ENCODE measurements at places on chromosomes 6 and 20.

DNA sequence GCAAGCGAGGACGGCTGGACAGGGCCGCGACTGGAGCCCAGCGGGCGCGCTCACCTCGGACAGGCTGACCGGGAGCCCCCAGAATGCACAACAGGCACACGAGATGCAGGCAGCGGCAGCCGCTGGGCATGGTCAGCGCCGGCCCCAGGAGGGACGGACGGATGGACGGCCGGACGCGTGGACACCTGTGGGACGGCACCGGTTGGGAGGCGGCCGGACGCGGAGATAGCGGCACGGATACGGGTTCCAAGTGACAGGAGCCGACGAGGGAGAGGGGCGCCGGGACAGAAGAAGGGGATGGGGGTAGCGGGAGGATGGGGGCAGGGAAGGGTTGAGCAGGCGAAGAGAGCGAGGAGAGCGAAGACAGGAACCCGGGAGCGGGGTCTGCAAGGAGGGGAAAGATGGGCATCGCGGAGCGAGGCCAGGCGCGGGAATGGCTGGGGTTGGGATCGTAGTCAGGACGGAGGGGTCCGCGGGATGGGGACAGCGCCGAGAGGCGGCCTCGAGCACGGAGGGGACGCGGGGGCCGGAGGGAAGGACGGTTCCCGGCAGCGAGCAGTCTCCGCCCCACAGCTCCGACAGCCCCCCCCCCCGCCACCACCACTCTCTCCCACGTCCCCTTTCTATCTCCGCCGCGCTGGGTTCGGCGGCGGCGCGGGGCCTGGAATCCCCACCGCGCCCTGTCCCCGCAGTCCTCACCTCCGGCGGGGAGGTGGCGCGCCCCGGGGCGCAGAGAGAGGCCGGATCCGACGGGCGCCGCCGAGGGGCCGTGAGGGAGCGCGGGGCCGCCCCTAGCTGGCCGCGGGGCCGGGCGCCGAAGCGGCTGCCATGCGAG lies 435 bp downstream of the DLK2 start:
- H3K27me3 ChIP-seq, result peaks cover 14% of the 10 kb centered on the region
- H3K36me3 ChIP-seq, result peaks cover 2% of the 10 kb centered on the region
- peak; percentile 59 for DNase-seq
- no peaks in the 10 kb centered on the region for H3K4me1 ChIP-seq
- H3K4me3 ChIP-seq, result peak overlapping the region; percentile 49

DNA sequence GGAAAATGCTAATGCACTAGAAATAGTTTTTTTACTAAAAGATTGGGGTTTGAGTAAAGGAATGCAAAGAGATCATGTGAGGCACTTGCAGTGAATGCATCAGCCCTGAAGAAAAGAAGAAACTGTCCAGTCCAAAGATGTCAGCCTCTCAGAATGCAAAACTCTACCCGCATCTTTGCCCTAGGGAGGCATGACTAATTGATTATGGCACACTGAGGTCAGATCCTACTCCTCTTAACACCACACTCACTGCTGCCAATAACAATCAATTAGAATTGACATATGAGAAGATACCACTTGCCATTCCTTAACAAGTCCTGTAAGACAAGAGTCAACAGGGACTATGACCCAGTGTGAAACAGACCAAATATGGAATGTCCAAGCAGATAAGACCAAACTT lies 262.3 kb upstream of the PLN start:
- H3K4me3 ChIP-seq, result no peak overlapping the region
- no peaks in the 10 kb centered on the region for H3K4me1 ChIP-seq
- peak; percentile 46 for DNase-seq
- H3K27ac ChIP-seq, result no peak overlapping the region

GRCh38 chr6:88840796-88841539 lies 122.5 kb downstream of the RNGTT start:
- H3K36me3 ChIP-seq, result no peaks in the 10 kb centered on the region
- H3K4me3 ChIP-seq, result no peak overlapping the region
- peaks cover 7% of the 10 kb centered on the region for H3K4me1 ChIP-seq
- H3K27me3 ChIP-seq, result no peaks in the 10 kb centered on the region

DNA sequence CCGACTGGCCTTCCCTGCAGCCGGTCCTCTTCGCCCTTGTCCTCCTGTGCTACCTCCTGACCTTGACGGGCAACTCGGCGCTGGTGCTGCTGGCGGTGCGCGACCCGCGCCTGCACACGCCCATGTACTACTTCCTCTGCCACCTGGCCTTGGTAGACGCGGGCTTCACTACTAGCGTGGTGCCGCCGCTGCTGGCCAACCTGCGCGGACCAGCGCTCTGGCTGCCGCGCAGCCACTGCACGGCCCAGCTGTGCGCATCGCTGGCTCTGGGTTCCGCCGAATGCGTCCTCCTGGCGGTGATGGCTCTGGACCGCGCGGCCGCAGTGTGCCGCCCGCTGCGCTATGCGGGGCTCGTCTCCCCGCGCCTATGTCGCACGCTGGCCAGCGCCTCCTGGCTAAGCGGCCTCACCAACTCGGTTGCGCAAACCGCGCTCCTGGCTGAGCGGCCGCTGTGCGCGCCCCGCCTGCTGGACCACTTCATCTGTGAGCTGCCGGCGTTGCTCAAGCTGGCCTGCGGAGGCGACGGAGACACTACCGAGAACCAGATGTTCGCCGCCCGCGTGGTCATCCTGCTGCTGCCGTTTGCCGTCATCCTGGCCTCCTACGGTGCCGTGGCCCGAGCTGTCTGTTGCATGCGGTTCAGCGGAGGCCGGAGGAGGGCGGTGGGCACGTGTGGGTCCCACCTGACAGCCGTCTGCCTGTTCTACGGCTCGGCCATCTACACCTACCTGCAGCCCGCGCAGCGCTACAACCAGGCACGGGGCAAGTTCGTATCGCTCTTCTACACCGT lies 6.1 kb downstream of the UBD start:
- DNase-seq, result peak; percentile 9
- H3K4me3 ChIP-seq, result no peak overlapping the region
- H3K27me3 ChIP-seq, result peaks cover 20% of the 10 kb centered on the region
- no peaks in the 10 kb centered on the region for H3K36me3 ChIP-seq
- H3K27ac ChIP-seq, result no peak overlapping the region
- no peaks in the 10 kb centered on the region for H3K4me1 ChIP-seq

DNA sequence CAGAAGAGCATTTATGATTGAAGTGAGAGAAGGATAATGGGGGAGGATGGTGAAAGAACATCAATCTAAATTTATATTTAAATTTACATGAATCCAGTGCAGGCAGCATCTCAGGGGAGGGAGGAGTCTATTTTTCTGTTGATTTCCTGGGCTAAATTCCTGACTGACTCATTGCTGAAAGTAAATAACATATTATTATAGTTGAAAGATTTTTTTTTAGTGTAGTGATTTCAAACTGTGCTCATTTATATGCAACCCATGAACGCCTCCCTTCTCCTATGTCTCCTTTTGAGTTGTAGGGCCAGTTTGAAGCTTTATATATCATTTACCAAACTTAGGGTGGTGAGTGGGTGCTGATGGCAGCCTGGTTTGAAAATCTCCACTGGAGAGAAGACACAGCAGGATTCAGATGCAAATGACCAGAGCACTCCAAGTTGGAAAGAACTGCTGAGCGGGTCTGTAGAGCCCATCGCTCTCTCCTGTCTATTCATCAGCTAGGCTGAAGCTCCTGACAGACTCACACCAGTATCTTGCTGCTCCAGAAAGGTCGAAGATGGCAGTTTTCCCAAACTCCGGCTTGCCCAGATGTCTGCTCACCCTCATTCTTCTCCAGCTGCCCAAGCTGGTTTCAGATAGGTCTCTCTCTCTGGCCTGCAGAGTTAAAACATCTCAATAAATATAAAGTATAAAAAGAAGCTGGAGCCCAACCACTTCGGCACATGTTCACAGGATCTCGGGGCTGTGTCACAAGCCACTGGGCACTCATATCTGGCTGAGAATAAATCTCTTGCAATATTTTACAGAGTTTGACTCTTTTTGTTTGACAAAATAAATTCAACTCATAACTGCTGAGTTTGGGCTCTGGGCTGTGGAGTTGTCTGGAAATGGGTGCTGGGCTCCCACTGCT lies 18.3 kb downstream of the BTN2A1 start:
- no peaks in the 10 kb centered on the region for H3K36me3 ChIP-seq
- DNase-seq, result no peak

DNA sequence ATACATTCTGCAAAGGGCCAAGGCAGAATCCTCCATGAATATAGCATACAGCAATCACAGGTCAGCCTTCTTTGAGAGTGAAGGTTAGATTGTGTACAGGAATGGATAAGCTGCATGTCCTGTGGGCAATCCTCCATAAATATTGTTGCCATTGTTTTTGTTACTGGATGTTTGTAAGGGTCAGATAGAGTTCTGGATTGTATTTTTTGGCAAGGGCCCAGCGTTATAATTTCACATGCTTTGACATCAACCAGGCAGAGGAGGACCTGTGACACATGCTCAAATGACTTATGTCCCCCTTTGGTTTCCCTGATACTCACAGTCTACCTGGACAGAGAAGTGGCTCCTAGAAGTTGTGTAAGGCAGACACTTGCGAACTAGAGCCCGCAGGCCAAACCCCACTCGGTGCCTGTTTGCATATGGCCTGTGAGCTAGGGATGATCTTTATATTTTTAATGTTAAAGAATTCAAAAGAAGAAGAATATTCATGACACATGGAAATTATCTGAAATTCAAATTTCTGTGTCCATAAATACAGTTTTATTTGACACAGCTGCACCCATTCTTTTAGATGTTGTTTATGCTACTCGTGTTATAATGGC lies 5.4 kb downstream of the LY86 start:
- H3K36me3 ChIP-seq, result no peaks in the 10 kb centered on the region
- no peak for DNase-seq
- H3K27me3 ChIP-seq, result no peaks in the 10 kb centered on the region
